ENCODE measurements at places on chromosomes 16 and 17. TPM values are rescaled to one million over a fixed set of nuclear protein-coding genes. Genes with fewer than 3 reads are reported as not detected.
A peak's percentile ranks its signal among the peaks of the same experiment; 100 is the strongest.

- H3K4me1 ChIP-seq, result no peaks in the 10 kb centered on the region
- H3K36me3 ChIP-seq, result no peaks in the 10 kb centered on the region
- no peak for DNase-seq
- no peaks in the 10 kb centered on the region for H3K27me3 ChIP-seq
- no peak overlapping the region for H3K27ac ChIP-seq
These were observed 463.2 kb downstream of the WWOX start for GRCh38 chr16:78562650-78563049.

DNA sequence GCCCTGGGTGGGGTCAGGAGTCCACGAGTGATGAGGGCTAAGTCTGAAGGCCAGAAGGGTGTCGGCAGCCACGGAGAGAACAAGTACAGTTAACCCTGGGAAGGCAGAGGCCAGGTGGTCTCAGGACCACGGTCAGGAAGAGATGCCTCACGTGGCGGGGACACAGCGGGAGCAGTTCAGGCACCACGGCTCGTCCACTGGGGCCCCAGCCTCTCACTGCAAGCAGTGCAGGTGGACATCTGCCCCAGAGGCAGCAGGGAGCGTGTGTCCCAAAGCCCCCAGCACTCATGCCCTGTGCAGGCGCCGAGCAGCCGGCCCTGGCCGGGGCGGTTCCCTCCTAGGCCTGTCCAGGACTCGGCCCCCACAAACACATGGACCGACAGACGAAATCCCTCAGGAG lies 4.7 kb downstream of the LMF1 start:
- peaks cover 16% of the 10 kb centered on the region for H3K4me1 ChIP-seq
- H3K36me3 ChIP-seq, result no peaks in the 10 kb centered on the region
- DNase-seq, result peak; percentile 7

- peaks cover 2% of the 10 kb centered on the region for H3K4me1 ChIP-seq
- no peaks in the 10 kb centered on the region for H3K27me3 ChIP-seq
- no peaks in the 10 kb centered on the region for H3K36me3 ChIP-seq
- no peak for DNase-seq
- H3K4me3 ChIP-seq, result no peak overlapping the region
These were observed 53.4 kb downstream of the GAS7 start for GRCh38 chr17:10144982-10145381.

DNA sequence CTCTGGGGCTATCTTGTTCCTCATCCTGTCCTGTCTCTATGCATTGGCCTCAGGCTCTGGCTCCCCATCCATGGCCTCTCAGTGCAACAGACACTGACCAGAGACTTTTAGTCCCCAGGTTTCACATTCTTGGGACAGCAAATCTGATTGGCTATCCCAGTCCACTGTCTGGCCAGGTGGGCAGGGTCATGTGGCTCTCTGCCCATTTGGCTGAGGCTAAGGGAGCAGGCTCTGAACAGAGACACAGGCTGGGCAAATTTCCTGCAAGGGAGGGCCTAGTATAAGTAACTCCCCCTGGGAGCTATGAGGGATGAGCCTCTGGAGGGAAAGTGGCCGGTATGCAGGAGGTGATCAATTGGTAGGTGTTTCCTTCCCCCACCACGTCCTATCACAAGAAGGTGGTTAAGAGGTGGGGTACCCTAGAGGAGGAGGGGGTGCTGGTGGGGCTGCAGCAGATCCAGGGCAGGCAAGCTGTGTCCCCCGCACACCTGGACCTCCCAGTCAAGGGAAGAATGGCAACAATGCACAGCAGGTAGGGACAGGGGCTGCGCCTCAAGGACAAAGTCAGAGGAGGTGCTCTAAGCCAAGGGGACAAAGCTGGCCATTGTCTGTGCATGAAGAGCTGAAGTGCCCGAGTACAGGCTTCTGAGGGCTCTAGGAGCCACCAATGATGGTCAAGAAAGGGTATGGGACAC lies 13.2 kb downstream of the XYLT2 start:
- DNase-seq, result no peak
- no peaks in the 10 kb centered on the region for H3K27me3 ChIP-seq
- H3K4me1 ChIP-seq, result no peaks in the 10 kb centered on the region
- H3K27ac ChIP-seq, result no peak overlapping the region
- no peaks in the 10 kb centered on the region for H3K36me3 ChIP-seq
- H3K4me3 ChIP-seq, result no peak overlapping the region

- no peaks in the 10 kb centered on the region for H3K36me3 ChIP-seq
- no peaks in the 10 kb centered on the region for H3K27me3 ChIP-seq
- peak; percentile 85 for DNase-seq
These were observed 593 bp upstream of the WDR45B start for GRCh38 chr17:82648742-82649331.

GRCh38 chr17:8552577-8553320 lies 77.8 kb downstream of the MYH10 start:
- no peaks in the 10 kb centered on the region for H3K36me3 ChIP-seq
- no peak overlapping the region for H3K4me3 ChIP-seq
- H3K27ac ChIP-seq, result no peak overlapping the region

DNA sequence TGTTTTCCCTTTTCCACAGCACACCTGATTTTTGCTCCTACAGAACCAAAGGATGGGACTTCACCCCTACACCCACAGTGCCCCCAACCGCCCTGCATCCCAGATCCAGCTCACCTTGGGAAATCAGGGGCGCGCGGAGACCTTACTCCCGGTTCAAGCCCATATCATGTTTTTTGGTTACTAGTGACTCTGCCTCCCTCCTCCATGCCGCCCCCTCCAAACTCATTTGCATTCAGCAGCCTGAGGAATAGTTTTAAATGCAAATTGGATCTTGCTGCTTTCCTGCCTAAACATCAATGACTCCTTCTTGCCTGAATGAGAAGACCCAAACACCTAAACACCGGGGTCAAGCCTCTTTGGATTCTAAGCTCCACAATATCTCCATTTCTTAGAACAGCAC lies 331.8 kb downstream of the TMEM114 start:
- no peak for DNase-seq
- H3K4me1 ChIP-seq, result no peaks in the 10 kb centered on the region
- H3K4me3 ChIP-seq, result no peak overlapping the region
- H3K36me3 ChIP-seq, result no peaks in the 10 kb centered on the region
- H3K27me3 ChIP-seq, result no peaks in the 10 kb centered on the region

GRCh38 chr16:78606545-78606944 lies 507.1 kb downstream of the WWOX start:
- no peak for DNase-seq
- H3K27me3 ChIP-seq, result no peaks in the 10 kb centered on the region
- H3K36me3 ChIP-seq, result no peaks in the 10 kb centered on the region
- no peak overlapping the region for H3K4me3 ChIP-seq
- H3K27ac ChIP-seq, result no peak overlapping the region

DNA sequence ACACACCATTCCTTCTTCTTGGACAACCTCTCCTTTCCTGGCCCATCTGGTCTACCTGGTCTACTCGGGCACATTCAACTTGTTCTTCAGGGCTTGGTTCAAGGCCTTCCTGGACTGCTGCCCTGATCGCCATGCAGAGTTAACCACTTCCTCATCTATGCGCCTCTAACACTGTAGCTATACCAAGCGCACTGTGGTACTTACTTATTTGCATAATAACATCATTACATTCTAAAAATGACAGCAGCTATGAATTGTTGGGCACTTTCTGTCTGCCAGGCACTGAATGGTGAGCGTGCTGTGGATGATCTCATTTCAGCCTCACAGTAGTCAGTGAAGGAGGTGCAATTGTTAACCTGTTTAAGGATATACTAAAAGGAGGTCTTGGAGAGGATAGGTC lies 66.9 kb upstream of the SDK2 start:
- no peaks in the 10 kb centered on the region for H3K4me1 ChIP-seq
- no peak overlapping the region for H3K27ac ChIP-seq
- no peaks in the 10 kb centered on the region for H3K36me3 ChIP-seq
- no peaks in the 10 kb centered on the region for H3K27me3 ChIP-seq
- DNase-seq, result no peak

The SLC5A11 gene
- 0.32 TPM for total RNA-seq

GRCh38 chr17:1494203-1494602 lies 1.7 kb upstream of the MYO1C start:
- H3K27me3 ChIP-seq, result no peaks in the 10 kb centered on the region
- H3K4me3 ChIP-seq, result no peak overlapping the region
- H3K36me3 ChIP-seq, result no peaks in the 10 kb centered on the region
- H3K27ac ChIP-seq, result no peak overlapping the region
- DNase-seq, result no peak

DNA sequence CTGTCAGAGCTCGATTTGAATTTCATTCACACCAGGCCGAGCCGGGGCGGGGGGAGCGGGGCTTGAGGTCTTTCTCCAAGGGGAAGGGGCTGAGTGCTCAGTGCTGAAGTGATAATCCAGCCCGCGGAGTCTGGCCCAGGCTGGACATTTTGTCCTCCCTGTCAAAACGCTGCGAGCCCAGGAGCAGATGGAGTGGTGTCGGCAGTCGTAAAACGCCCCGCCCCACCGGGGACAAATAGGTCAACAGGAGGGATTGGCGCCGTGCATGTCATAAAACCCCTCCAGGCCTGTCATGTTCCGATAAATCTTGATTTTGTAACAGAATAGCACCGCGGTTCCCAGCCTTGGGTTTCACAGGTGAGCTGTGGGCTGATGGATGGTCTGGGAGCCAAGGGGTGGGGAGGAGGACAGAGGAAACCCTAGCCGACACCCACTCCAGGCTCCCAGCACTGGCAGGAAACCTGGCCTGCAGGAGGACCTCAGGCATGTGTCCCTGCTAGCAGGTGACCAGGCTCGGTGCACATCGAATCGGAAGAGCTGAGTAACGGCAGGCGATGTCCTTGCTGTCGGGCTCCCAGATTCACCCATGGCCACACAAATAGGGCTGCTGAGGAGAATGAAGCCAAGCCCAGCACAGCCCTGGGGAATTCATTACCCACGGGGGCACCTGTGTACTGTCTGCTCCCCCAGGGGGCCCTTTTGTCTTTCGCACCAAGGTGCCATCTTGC lies 341.4 kb downstream of the FOXL1 start:
- DNase-seq, result no peak
- H3K4me3 ChIP-seq, result no peak overlapping the region
- no peaks in the 10 kb centered on the region for H3K36me3 ChIP-seq
- H3K4me1 ChIP-seq, result no peaks in the 10 kb centered on the region
- no peak overlapping the region for H3K27ac ChIP-seq
- no peaks in the 10 kb centered on the region for H3K27me3 ChIP-seq

DNA sequence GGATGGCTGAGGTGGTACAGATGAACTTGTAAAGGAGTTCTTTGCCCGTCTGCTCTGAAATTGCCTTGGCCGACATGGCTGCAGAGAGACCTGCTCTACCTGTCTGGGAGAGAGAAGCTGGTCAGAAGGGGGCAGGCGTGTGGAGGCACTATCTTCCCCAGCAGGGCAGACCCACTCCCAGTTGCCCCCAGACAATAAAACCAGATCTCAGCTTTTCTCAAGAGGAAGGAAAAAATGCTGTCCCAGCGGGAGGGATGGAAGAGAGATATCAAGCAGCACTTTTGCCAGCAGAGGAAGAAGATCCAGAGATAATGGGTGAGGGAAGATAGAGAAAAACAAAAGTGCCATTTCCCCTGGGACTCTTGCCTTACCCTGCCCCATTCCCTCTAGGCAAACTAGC lies 5.0 kb downstream of the ACLY start:
- H3K27me3 ChIP-seq, result no peaks in the 10 kb centered on the region
- no peaks in the 10 kb centered on the region for H3K36me3 ChIP-seq
- H3K4me3 ChIP-seq, result no peak overlapping the region
- H3K4me1 ChIP-seq, result peaks cover 6% of the 10 kb centered on the region
- H3K27ac ChIP-seq, result no peak overlapping the region
